ENCODE measurements at places on chromosomes 12 and 14. TPM values are rescaled to one million over a fixed set of nuclear protein-coding genes. Genes with fewer than 3 reads are reported as not detected.
A peak's percentile ranks its signal among the peaks of the same experiment; 100 is the strongest.

- no peak for DNase-seq
These were observed 455.5 kb downstream of the RGS6 start for GRCh38 chr14:72387726-72388125.

DNA sequence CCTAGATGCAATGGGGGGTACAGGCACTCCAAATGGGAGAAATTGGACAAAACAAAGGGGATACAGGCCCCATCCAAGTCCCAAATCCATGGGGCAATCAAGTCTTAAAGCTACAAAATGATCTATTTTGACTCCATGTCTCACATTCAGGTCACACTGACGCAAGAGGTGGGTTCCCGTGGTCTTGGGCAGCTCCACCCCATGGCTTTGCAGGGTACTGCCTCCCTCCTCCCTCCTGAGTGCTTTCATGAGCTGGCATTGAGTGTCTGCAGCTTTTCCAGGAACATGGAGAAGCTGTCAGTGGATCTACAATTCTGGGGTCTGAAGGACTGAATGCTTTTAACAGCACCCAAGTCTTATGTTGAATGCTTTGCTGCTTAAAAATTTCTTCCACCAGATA, 274.5 kb upstream of the LRIG3 start:
- no peak for DNase-seq

GRCh38 chr12:15910864-15911721, at the start of gene DERA:
Gene DERA (plus strand): TSS chr12:15911332. CDS start chr12:15911384, 52 bp downstream.
- DNase-seq: peak; percentile 74

DNA sequence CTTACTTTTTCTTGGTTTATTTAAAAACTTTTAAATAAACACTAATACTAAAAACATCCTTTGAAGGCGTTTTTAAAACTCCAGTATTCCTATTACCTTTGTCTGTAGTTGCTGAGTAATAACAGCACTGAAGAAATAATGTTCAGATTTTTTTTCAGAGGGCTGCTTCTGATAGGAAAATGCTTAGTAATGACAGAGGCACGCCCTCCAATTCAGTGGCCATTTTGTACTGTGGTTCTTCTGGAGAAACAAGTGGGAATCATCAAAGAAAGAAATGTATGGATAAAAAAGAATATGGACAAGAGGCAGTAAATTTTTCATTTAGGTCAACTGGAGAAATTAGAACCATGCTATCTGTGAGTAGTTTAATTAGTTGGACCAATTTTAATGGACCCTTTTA, 13.6 kb downstream of the VEZT start:
- no peak for DNase-seq

DNA sequence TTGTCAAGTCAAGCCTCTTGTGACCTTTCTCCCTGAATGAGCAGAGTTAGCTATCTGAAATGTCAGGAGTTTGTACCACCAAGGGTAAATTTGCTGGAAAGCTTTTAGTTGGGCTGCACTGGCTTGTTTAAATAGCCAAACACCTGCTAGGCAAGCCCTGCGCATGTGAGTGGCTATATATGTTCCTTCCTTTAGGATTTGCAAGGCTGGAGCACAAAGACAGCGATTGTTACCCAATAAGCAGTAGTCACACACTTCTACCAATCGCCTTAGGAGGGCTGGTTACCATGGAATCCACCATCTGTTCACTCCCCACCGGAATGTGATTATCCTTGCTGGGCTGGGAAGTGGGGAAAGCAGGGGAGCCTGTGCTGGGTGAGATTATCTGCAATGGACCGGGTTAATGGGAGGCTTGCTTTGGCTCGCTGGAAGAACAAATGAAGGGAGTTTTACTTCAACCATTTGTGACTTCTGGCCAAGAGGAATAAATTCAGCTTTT, 102.5 kb downstream of the FGD4 start:
- no peak for DNase-seq

GRCh38 chr14:103840014-103840413, 7.4 kb downstream of the PPP1R13B start:
- no peak for DNase-seq

GRCh38 chr12:40314927-40315326, 90.1 kb downstream of the LRRK2 start:
- DNase-seq: no peak

DNA sequence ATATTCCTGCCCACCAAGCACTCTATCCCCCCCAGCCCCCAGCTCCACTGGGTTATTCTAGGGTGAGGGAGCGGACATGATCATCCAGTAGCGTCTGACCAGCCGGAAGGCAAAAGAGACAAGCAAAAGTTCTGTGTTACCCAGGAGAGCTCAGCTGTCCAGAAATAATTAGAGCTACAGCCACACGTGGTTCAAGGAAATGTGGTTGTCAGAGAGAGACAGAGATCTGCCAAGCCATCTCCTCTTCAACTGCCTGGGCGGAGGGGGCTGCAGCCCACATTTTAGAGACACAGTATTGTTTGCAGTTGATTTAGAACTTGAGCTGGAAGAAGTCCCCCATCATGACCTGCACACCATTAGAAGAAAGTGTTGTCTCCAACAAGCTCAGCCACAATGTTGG, 30.4 kb downstream of the DAO start:
- no peak for DNase-seq

GRCh38 chr12:109961612-109962011, 34.6 kb downstream of the GIT2 start:
- no peak for DNase-seq

DNA sequence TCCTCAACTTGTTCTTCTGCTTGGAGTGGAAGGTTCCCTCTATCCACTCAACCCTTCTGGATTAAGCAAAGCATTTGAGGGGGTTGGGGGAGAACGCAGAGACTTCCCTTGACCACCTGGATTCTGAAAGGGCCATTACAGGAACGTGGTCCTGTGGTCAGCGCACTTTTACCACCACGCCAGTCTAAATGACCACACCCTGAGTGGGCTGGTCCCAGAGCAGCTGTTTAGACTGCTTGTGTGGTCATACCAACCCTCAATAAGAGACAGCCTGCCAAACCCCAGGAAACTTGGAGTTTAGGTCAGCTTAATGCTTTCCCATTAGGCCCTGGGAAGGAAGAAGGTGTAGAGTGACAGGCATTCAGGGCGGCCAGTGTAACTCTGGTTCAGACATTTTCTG, 165.5 kb upstream of the ATP2B1 start:
- DNase-seq: no peak

GRCh38 chr14:73745571-73746519, 31.7 kb upstream of the PNMA1 start:
- no peak for DNase-seq

- no peak for DNase-seq
These were observed 11.3 kb downstream of the RTRAF start for GRCh38 chr14:52000696-52001095.

GRCh38 chr12:64600164-64600561, 10.1 kb upstream of the RASSF3 start:
- DNase-seq: peak; percentile 62

DNA sequence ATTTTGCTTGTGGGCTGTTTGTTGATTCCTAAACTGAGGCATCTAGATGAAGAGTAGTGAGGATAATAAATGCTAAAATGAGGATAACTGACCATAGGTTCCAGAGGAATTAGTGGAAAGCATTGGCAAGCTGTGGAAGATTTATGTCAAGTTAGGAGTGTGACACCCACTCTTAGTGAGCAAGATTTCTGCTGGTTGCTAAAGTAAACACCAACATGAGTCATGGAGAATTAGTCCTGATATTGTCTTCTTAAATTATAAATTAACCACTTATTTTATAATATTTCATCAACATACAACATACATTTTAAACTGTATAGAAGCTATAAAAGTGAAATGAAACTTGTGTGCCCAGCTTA, 328.2 kb downstream of the RPL10L start:
- DNase-seq: no peak

DNA sequence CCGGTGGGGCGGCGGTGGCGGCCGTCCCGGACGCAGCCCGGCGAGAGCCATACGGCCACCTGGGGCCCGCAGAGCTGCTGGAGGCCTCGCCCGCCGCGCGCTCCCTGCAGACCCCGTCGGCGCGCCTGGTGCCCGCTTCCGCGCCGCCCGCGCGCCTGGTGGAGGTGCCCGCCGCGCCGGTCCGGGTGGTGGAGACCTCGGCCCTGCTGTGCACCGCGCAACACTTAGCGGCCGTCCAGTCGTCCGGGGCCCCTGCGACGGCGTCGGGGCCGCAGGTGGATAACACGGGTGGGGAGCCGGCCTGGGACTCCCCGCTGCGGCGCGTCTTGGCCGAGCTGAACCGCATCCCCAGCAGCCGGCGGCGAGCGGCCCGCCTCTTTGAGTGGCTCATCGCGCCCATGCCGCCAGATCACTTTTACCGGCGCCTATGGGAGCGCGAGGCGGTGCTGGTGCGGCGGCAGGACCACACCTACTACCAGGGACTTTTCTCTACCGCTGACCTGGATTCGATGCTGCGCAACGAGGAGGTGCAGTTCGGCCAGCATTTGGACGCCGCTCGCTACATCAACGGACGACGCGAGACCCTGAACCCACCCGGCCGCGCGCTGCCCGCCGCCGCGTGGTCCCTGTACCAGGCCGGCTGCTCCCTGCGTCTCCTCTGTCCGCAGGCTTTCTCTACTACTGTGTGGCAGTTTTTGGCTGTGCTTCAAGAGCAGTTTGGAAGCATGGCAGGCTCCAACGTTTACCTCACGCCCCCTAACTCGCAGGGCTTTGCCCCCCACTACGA, 716 bp downstream of the RIOX1 start:
- DNase-seq: peak; percentile 48

DNA sequence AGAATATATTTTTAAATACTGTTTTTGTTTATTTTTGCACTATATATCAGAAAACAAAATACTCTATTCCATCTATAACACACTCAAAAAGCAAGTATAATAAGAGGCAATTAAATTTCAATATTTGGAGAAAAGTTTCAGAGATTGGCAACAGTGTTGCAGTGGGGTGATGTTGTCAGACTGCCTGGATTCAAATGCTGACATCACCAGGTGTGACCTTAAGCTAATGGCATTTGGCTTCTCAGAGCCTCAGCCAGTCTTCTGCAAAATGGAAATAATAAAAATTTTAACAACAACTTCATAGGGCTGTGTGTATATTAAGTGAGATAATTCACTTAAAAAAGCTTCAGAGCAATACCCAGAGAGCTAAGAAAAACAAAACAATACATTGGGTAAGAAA, 74.7 kb downstream of the TMTC1 start:
- DNase-seq: no peak

DNA sequence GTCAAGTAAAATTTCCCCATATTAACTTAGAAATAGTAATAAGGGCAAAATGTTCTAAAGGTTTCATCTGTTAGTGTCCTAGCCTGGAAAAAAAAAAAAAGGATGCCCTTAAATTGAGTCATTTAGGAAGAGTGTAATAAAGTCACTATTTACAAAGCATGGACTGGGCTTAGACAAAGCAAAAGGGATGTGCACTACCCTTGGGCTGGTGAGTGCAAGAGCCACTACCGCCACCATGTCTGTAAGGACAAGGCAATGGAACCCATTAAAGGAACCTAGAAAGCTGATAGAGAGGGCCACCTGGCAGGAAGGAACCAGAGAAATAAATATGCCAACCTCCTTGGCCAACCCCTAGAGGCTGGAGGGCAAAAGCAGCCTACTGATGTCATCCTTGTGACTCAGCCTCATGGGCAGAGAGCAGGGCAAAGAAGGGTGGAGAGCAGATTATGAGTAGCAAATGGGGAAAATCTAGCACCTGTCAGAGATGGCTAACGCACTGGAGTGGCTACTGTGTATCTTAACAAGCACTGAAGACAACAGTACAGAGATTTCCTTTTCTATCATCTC, 59.5 kb upstream of the FUT8 start:
- DNase-seq: no peak

DNA sequence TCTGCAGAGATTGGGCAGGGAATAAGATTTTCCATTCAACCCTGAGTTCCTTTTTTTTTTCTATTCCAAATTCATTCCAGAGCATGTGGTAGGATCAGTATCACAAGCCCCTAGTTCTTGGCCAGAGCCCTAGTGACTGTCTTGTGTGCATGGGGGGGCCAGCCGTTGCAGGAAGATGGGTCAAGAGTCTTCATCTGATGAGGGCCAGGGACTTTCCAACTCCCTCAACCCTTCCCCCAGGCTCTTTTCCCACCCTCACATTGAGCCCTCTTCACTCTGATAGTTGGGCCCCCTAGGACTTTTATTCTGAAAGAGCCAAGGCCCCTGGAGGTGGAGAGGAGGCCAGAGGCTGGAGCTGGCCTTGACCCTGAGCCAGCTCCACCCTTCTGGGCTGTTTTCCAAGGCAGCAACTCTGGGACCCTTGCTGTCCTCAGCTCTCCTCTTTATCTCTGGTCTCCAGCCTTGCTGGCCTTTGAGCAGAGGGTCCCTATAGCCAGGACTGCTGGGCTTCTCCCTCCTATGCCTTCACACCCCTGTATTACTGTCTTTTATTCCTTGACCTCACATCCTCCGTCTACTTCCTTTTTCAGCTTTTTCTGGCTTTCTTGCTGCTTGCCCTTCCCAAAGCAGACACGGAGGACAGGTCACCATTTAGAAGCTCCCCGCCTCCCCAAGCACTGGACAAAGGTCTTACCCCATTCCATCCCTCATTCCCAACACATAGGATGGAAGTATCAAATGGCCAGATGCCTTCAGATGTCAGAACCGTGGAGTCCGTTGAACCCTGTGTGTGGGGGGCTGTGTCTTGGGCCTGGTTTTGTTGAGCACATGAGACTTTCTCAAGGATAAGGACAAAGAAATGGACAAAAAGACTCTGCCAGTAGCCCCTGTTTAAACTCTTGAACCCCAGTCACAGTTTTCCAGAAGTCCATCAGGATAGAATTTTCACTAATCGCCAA, 5.6 kb downstream of the RBP5 start:
- DNase-seq: no peak

DNA sequence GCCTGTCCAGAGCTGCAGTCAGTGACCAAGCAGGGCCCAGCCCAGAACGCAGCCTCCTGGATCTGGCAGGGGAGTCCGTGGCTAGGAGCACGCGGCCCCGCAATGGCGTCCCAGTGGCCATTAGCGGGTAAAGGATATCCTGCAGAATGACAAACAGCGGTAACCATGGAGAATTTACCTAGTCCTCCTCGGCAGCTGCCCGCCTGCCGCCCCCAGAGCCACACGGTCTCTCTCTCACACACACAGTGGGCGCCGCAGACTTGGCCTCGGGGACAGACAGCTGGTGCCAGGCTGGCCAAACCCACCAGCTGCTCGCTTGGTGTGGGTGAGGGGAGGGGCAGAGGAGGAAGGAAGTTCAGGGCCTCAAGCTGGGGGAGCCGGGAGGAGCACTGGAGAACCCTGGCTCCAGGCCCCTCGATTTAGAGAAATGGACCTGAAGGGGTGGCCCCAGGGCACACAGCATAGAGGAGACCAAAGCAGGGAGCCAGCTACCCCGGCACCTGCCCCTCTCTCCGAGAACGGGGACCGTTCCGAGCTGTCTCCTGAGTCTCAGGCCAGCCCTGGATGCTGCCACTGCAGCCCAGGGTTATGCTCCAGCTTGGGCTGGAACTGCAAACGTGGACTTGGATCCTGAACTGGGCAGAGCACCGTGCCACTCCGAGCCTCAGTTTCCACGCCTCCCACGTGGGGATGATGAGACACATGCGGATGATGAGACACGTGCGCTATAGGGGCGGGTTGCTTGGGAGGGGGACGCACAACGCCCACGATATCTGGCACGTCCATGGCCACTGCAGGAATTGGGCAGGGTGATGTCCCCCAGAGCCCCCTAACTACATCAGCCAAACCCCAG, 3.4 kb downstream of the CDK2AP1 start:
- DNase-seq: no peak

GRCh38 chr12:103841690-103842584, 903 bp upstream of the NT5DC3 start:
- DNase-seq: no peak

HOXC9 gene
- 0.23 TPM for total RNA-seq

SLC5A8 gene
- total RNA-seq: 5.6 TPM

MANSC4 gene
- total RNA-seq: not detected

UNC79 gene
- total RNA-seq: 1.0 TPM

SOAT2 gene
- total RNA-seq: 0.28 TPM

TCL1B gene
- total RNA-seq: 1.4 TPM

DEGS2 gene
- 8.3 TPM for total RNA-seq

CLEC7A gene
- total RNA-seq: 3.4 TPM

C14orf119 gene
- 20.3 TPM for total RNA-seq

Measured in prostate gland (tissue), 2 donors.